Sigmoid colon (tissue), 7 donors: ENCODE measurements at places on chromosomes 5 and 9. TPM values are rescaled to one million over a fixed set of nuclear protein-coding genes. Genes with fewer than 3 reads are reported as not detected.

The PRELID2 gene
- 60.1 TPM for polyA plus RNA-seq

DNA sequence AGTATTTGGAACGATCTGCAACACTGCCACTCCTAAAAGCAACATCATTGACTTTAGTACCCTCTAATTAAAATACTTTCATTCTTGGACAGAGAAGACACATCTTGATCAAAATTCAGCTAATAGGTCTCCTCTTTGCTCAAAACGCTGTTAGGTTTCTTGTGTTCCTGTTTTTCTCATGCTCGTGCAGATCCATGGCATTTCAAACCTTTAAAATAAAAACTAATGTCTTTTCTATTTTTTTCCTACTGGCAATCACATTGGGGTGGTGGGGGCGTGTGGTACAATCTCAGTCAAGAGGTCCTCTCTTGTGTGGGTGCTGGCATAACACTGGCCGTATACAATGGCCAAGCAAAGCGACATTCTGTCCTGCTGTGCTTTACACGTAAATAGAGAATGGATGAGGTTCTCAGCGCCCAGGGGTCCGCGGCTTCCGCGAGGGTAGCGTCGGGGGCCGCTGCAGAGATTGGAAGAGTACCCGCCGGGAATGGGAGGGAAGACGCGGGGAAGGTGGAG lies 315 bp upstream of the GPR150 start:
- H3K4me3 ChIP-seq: no peak overlapping the region
- H3K36me3 ChIP-seq: no peaks in the 10 kb centered on the region
- H3K4me1 ChIP-seq: peaks cover 26% of the 10 kb centered on the region
- no peak for DNase-seq

DNA sequence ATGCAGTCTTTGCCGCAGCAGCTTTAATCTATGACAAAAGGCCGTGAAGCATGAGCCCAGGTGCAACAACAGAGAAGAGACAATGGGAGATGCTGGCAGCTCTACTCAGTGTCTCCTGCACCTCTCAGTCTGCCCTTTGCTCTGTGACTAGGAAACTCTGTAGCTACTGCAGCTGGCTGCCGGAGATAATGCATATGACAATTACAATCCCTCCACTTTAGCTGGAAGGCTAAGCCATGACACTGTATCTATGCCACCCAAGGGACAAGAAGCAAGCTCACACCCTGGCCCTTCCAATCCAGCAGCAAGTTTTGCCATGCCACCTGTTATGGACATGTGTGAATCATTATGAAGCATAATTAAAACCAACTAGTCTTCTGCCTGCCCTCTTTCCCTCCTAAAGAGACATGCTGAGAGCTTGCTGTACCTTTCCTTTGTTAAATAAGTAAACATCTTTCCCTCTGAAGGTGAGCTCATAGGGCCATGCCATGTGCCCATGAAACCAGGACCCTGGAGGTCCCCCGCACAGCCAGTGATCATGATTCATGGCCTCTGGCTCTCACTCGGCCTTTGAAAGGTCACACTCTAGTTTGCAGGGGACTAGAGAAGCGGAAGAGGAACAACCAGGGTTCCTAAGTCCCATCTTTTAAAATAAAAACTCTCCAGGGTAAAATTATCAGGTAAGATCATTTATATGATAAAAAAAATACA lies 219.4 kb downstream of the SPOCK1 start:
- H3K27ac ChIP-seq: no peak overlapping the region
- no peaks in the 10 kb centered on the region for H3K27me3 ChIP-seq
- no peak overlapping the region for H3K4me3 ChIP-seq
- H3K4me1 ChIP-seq: no peaks in the 10 kb centered on the region
- no peak for DNase-seq

DNA sequence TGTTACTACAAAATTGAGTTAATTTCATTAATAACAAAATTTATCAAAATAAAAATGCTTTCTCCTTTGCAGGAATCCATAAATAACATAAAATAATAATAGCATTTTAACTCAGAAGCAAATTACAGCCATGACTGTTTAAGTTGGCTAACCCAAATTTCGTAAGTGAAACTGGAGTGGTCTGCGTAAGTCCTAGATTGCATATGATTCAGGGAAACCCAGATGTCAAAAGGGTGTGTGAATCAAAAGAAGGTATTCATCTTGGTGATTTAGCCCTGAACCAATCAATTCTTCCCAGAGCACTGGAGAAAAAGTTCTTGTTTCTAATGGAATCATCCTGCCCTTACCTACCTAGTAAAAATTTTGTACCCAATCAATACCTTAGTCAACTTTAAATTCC lies 547.6 kb downstream of the RAB3C start:
- DNase-seq: no peak
- no peaks in the 10 kb centered on the region for H3K36me3 ChIP-seq
- peaks cover 48% of the 10 kb centered on the region for H3K4me1 ChIP-seq
- H3K27ac ChIP-seq: peak overlapping the region; percentile 80
- no peaks in the 10 kb centered on the region for H3K27me3 ChIP-seq
- no peak overlapping the region for H3K4me3 ChIP-seq

GRCh38 chr5:181217111-181217802 lies 5.8 kb upstream of the TRIM41 start:
- H3K4me3 ChIP-seq: peak overlapping the region; percentile 48
- peaks cover 36% of the 10 kb centered on the region for H3K4me1 ChIP-seq
- DNase-seq: peak; percentile 80
- H3K27ac ChIP-seq: peak overlapping the region; percentile 75
- no peaks in the 10 kb centered on the region for H3K27me3 ChIP-seq
- no peaks in the 10 kb centered on the region for H3K36me3 ChIP-seq
